GM03348 (cell line): ENCODE measurements at places on chromosomes 11 and 22.
A peak's percentile ranks its signal among the peaks of the same experiment; 100 is the strongest.

DNA sequence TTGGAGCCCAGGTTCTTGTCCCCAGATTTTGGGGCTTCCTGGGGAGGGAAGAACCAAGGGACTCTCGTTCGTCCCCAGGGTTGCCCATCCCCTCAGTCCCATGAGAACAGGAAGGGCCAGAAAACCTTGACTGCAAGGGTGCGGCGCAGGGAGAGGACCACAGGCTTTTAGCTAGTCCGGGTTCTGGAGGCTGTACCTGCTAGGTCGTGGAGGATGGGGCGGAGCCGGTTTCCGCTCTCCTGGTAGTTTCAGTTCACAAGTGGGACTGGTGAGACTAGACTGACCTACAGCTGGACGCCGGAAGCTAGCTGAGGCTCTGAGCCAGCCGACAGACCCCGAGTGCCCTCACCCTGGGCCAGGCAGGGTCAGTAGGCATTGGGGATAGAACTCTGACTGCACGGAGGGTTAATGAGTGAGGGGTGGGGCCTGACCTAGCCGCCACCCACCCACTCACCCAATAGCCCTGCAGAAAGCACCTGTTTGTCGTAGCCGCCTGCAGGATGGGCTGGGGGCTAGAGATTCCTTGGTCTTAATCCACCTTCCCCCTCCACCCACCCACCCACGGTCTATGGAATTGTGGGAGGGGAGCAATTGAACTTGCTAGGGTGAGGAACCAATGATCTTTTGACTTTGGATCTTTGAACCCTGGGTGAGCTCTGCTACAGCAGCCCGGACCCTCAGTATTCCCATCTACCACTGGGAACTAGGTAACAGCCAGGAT lies 1.5 kb downstream of the MAFF start:
- no peak for DNase-seq

DNA sequence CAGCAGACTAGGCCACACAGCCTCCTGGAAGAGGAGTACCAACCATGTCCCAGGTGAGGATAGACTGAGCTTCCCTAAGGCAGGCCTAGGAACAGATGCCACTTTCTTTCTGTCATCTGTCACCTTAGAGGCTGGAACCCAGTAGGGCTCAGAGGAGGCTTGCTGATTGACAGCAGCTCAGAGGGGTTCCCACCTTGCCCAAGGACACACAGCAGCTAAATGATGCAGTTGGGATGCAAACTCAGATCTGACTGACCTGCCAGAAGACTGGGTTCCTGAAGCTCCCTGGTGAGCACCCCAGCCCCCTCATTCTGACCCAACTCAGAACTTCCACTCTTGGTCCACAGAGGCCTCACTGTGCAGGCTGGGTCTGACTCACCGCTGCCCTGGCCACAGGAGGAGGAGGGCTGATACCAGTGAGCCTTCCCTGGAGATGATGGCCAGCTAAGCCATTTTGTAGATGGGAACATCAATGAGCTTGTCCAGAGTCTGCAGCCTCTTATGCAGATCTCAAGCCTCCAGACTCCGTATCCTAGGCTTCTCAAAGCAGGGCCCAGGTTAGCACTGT lies 14.0 kb downstream of the CAPN5 start:
- DNase-seq: peak; percentile 57

- no peak for DNase-seq
These were observed 12.6 kb downstream of the C22orf31 start for GRCh38 chr22:29048822-29049654.

DNA sequence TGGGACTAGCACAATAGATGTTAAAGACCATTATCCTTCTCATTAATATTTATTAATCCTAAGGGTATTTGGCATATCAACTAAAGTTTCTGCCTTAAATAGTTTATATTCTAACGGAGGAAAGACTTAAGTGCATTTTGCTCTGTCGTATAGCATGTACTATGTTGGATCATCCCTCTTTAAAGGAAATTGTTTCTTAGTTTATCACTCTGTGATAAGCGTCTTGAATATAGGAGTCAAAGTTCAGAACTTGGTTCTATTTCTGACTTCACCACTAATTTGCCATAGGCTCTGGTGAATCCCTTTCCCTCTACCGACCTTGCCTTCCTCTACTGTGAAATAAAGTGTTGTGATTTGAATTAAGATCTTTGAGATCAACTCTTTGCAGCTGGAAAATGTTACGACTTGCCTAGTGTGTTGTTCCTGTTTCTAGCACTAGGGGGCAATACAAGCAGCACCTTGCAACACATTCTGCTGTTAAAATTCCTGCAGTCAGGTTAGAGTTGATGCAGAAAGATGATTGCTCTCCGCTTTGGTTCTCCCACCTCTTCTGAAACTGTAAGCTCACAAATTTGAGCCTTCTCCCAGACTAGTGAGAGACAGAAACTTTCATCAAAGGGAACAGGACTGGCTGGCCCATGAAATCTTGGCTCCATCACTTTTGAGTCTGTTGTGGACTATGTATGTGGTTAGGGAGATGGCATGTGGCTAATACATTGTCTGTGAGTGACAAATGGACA lies 27.8 kb upstream of the ZNRF3 start:
- peak; percentile 81 for DNase-seq

DNA sequence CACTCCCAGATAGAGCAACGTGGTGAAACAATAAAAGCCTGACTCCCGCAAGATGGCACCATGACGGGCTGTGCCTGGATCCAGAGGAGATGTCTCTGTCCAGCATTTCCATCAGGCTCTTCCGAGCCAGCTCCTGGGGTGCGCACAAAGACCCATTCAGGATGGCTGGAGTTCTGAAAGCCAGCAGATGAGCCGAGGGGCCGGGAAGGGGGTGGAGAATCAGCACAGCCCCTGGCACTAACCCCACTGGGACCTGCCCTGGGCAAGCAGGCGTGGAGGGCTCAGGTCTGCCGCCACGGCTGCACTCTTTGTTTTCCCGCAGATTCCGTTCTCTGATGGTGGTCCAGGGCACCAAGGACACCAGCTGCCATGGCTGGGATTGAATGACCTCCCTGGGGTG lies 97.2 kb upstream of the BLID start:
- no peak for DNase-seq

GRCh38 chr22:42368379-42369249 lies 63.6 kb downstream of the NFAM1 start:
- no peak for DNase-seq

DNA sequence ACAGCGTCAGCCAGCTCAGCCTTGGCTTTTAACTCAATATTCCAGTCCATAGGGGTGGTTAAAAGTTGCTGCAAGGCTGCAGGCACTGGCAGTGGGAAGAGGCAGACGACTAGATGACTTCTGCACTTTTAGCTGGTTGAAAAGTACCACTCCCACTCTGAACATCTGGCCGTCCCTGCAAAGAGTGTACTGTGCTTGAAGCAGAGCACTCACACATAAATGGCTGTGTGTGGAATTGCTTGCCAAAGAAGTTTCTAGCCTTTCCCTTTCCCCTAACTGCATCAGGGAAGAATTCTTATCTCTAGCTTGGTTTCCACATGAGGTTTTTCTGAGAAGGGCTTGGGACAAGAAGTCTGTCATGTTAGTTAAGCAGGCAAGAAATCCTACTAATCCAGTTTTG lies 5.1 kb upstream of the PHLDB1 start:
- no peak for DNase-seq

GRCh38 chr11:18720808-18721560 lies 5.0 kb downstream of the IGSF22 start:
- DNase-seq: peak; percentile 89

GRCh38 chr11:128172046-128172878 lies 415.1 kb downstream of the ETS1 start:
- peak; percentile 84 for DNase-seq

DNA sequence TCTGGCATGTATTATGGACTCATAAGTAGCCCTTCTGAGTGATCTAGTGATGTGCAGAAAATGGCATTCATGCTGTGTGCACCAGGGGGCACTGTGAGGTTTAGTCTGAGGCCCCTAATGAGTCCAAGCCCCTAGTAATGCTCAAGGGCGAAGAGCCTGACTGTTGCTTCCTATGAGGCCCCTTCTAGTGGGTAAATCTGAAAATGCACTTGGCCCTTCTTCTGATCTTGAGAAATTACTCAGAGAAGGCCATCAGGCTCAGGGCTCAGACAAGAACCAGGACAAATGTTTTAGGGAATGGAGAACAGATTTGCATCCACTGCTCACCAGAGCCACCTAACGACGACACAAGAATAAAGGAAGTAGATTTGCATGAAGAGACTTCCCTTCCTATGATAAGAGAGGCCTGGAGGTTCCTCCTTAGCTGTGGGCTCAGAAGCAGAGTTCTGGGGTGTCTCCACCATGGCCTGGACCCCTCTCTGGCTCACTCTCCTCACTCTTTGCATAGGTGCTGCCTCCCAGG lies 75.8 kb downstream of the GGTLC2 start:
- DNase-seq: peak; percentile 36

- DNase-seq: peak; percentile 38
These were observed 101.3 kb upstream of the GAL start for GRCh38 chr11:68583041-68583446.

GRCh38 chr22:35900483-35901168 lies 128.0 kb downstream of the RBFOX2 start:
- peak; percentile 54 for DNase-seq

- DNase-seq: peak; percentile 88
These were observed 4.3 kb downstream of the ZC3H7B start for GRCh38 chr22:41305646-41306045.

GRCh38 chr11:36270701-36271100 lies 18.5 kb downstream of the COMMD9 start:
- DNase-seq: no peak

GRCh38 chr22:40685406-40685805 lies 6.1 kb downstream of the MCHR1 start:
- no peak for DNase-seq

DNA sequence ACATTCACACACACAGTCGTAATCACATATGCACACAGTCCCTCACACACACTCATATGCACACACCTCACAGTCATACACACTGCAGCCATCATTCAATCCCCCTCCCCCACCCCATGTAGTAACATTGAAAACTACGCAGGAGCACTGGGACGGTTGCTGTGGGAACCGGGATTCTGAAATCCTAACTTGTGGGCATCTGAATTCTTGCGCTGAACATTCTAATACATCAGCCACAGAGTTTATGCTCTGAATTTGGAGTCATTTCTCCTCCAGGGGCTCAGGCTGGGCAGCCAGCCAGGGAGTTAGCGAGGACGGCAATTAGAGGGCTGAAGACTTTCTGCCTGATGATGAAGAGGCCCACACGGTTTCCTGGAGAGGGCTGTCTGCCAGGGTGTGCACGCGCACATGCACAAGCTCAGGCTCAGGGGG lies 32.7 kb downstream of the CD6 start:
- DNase-seq: no peak

DNA sequence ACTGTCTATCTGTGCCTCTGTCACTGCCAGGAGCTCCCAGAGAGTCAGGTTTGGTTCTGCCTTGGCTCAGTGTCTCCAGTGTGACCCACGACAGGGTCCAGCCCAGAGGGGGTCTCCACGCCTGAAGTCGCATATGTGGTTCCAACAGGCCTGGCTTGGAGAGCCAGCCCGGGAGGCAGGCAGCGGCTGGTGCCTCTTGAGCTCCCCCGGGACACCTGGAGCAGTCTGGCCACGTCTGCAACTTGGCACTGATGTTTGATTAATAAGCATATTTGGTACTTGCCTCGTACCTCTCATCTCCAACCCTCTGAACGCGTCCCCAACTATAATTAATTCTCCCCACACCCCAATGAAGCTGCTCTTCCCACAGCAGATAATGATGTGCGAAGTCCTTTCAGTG lies 31.7 kb upstream of the SHISAL1 start:
- no peak for DNase-seq

DNA sequence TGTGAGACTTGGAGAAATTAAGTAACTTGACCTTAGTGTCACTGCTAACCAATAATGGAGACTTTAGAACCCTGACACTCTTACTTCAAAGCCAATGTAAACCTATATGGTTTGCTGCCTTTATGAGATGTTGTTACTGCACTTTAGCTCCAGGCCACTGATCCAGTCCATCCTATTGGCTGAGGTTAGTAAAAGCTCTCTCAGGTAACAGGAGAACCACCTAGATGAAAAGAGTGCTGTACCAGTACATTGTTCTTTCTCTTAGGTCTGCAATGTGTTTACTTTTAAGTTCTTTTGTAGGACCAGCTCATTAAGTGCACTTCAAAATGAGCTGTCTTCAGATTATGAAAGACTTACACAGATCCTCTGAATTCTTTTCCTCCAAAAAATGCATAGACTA lies 994.0 kb upstream of the FAT3 start:
- DNase-seq: no peak
